ENCODE measurements at places on chromosomes 3 and 15.

DNA sequence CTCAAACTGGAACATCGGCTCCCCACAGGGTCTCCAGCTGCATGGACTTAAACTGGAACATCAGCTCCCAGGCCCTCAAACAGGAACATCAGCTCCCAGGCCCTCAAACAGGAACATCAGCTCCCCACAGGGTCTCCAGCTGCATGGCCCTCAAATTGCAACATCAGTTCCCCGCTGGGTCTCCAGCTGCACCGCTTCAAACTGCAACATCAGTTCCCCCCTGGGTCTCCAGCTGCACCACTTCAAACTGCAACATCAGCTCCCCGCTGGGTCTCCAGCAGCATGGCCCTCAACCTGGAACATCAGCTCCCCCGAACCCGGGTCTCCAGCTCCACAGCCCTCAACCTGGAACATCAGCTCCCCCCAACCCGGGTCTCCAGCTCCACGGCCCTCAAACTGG, 82.0 kb downstream of the TFRC start:
- no peak for DNase-seq

DNA sequence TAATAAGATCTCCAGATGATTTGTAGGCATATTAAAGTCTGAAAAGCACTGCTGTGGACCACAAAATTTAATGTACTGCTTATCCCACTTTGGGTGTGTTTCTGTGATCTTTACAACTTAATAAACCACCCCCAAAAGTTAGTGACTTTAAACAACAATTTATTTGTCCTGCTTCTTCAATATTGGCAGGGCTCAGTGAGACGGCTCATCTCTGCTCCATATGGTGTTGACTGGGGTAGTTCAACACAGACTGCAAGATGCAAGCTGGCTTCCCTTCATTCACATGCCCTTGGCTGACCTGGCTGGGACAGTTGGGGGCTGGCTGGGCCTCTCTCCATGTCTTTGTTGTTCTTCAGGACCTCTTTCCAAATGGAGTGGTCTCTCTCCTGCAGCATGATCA, 337.8 kb downstream of the FHIT start:
- no peak for DNase-seq

DNA sequence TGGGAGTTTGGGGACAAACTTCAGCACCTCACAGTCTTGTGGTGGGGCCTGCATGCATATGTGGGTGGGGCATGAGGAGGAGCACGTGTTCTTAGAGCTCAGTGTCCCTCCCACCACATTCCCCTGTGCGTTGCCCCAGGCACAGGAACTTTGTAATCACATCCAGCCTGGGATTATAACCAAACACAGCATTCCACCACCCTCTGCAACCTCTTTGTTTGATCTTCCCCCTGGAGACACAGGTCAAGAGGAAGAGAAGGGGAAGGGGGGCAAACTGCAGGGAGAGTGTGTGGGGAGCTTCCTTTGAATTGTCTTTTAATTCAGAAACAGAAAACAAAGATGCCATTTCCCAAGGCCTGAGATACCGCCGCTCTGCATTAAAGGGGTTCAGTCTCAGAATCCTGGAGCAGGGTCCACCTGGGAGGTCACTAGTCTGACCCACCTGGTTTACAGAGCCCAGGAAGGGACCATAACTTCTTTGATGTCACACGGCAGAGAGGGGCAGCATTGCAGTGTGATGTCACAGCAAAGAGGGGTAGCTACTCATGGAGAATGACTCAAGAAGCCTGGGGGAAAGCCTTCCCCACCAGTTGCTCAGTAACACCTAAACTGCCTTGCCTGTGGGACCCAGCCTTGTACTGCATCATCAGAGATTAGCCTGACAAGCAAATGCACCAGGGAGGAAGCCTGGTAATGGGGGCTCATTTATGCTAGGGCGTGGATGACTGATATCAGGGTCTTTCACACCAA, 106.3 kb upstream of the RNU6-1 start:
- DNase-seq: no peak

DNA sequence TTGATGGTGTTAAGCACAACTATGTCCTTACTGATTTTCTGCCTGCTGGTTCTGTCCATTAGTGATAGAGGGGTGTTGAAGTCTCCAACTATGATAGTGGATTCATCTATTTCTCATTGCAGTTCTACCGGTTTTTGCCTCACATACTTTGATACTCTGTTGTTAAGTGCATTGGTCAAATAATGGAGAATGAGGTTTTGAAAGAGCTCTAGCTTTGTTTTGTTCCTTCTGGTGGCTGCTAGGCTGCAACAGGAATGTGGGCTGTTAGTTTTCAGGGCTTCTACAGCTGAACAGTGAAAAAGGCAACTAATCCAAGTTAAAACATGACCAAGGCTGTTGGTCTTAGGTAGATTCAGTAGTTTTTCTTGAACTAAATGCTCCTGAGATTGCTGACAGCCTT, 62.6 kb downstream of the BTD start:
- no peak for DNase-seq

DNA sequence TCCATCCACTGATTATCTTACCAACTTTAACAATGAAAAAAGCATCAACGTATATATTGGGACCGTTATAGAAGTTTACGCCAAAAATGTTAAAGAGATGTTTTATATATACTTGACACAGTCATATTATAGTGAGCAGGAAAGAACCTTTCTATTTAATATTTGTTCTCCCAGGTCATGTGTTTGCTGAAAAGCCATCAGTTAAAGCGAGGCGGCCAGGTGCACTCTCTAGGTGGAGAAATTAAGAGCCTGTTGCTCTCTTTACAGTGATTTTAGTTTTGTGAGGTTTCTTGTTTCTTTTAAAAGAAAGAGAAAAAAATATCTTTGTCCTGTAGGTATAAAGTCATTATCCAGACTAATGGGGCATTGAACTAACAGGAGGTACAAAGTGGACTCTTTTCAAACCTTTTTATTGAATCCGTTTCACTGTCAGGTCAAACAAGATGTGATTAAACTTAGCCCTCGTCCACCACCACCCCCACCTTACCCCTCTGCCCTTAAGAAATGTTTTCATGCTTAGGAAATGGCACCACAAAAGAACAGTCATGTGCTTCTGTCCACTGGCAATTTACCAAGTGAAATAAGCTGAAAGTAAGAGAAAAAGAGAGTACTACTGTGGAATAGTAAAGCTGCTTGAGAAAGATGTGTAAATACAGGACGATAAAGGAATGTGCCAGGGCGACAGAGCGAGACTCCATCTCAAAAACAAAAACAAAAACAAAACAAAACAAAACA, 279.9 kb downstream of the PTPRG start:
- no peak for DNase-seq

DNA sequence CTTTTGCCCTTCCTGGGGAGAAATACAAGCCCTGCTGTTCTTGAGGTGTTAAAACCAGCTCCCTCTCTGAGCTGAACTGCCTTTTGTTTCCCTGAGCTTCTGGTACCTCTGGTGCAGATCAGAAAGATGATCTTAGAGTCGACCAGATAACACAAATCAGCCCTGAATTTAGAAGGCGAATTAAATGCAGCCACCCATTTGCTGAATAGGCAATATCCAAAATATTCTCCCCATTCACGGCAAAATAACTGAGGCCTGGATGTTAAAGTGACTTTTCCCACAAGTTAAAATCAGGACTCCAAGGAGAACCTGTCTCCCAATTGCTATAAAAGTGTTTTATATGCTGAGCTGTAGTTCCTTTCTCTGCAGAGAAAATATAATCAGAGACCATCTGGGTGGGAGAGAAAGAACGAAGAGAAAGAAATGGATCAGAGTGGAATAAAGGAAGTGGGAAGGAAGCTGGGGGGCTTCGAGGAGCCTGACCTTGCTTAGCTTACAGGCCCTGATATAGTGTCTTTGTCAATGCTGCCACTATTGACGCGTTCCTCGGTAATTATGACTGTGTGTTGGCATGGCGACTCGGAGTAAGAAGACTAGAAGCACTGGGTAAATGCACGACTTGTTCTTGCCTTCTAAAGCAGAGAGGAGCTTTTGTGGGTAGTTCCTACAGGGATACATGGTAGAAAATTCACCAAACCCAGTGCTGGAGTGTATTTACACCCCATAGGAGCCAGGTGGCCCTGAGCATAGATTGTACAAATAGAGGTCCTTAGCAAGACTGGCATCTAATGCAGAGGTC, 47.5 kb upstream of the POLG start:
- no peak for DNase-seq

- DNase-seq: no peak
These were observed 60.8 kb upstream of the TMC3 start for GRCh38 chr15:81434851-81435250.

DNA sequence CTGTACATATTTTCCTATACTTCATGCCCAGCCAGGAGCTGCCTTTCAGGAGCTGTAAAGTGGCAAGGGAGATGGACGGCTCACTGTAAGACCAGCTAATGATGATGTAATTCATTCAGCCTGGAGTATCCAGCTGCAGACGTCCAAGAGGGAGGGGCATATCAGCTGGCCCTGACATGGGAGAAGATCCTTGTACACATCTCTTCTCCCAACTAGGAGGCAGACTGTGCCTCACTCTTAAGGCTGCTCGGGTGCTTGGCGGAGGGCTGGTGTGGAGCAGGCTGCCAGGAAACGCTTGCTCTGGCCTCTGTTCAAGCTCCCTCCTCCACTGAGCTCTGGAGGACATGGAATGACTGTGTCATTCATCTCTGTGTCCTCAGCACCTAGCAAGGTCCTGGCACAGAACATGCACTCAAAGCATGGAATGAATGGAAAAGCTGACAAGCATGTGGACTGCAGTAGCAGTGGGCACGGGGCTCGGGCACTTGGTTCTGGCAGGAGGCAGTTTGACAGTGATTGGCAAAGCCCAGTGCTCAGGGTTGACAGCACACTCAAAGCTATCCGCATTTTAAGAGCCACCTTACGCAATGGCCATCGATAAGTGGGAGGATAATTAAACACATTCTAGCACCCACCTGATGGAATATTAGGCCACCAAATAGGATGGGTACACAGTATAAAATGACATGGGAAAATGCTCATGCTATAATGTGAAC, 72.4 kb downstream of the TBC1D2B start:
- peak; percentile 87 for DNase-seq

DNA sequence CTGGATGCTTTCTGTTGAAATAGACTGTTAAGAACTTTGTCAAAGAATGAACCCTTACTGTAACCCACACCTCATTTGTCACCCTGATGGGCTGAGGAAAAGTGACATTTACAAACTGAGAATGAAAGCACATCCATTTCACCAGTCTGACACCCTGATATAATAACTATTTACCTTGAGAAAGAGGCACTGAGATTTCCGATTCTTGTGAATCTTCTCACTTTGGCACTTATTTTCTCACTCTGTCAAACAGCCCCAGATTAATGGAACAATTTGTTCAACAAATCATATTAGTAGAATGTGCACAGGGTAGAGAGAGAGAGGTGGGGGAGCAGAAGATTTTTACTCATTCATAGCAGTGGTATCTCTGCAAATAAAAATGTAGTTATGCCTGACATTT, 606.9 kb downstream of the MCTP2 start:
- no peak for DNase-seq

DNA sequence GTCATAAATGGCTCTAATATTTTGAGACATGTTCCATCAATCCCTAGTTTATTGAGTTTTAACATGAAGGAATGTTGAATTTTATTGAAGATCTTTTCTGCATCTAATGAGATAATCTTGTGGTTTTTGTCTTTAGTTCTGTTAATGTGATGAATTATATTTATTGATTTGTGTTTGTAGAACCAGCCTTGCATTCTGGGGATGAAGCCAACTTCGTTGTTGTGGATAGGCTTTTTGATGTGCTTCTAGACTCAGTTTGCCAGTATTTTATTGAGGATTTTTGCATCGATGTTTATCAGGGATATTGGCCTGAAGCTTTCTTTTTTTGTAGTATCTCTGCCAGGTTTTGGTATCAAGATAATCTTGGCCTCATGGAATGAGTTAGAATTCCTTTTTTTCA, 72.0 kb upstream of the CD96 start:
- no peak for DNase-seq

DNA sequence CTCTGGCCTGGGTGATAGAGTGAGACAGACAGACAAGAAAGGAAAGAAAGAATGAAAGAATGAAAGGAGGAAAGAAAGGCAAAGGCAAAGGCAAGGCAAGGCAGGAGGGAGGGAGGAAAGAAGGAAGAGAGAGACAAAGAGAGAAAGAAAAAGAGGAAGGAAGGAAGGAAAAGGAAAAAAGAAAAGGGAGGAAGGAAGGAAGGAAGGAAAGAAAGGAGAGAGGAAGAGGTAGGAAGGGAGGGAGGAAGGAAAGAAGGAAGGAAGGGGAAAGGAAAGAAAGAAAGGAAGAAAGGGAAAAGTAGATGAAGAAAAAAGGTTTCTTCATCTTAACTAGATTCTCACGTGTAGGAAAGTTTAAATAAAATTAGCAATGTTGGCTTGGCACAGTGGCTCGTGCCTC, 142.2 kb downstream of the GREM1 start:
- DNase-seq: no peak

GRCh38 chr3:30605706-30606300, 598 bp upstream of the TGFBR2 start:
- DNase-seq: no peak

DNA sequence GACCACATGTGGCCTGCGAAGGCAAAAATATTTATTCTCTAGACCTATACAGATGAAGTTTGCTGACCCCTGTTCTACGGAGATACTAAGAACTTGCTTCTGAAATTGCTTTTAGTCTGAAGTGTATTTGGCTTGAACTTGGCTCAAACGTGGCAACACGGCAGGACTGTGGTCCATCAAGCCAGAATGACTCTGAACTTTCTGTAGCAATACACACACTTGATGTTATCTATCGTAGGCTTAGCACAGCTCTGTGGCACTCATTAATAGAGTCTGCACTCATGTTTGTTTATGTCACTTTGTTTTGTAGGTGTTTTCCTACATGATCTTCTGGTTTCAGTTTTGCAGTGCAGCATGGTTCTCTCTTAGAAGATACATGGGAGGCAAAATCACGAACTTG, 298.1 kb downstream of the ADAMTS17 start:
- no peak for DNase-seq

GRCh38 chr3:15051531-15051930, 13.6 kb downstream of the MRPS25 start:
- peak; percentile 68 for DNase-seq

DNA sequence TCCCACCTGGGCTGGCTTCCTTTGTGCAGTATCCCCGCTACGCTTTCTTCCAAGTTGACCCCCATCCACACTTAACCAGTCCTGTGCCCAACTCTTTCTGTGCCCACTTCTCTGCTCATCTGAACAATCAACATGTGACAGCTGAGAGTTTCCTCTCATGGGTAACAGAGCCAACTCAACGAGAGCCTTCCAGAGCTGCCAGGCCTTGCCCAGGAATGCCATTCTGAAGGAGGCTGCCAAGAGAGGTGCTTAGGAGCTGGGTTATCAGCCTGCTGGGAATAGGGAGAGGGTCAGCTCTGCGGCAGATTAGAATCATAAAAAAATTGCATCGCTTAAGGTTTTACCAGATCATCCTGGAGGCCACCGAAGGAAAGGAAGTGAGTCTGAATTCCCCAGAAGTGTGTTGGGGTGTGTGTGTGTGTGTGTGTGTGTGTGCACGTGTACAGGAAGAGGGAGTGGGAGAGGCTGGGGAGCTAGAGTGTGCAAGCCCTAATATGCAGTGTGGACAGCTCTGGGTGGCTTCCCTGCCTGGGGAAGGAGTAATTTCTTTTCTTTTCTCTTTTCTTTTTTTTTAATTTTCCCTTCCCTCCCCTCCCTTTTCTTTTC, 66.7 kb downstream of the ITGA11 start:
- DNase-seq: no peak

Measured in upper lobe of right lung (tissue), 1 donor.